Pulmonary artery endothelial cell (primary cell): ENCODE measurements at places on chromosomes 1 and 21. TPM values are rescaled to one million over a fixed set of nuclear protein-coding genes. Genes with fewer than 3 reads are reported as not detected.

GRCh38 chr1:3251099-3251806 is 182.2 kb downstream of the PRDM16 start:
- no peak for DNase-seq

ZNF593OS gene
- not detected in 2 replicates for total RNA-seq

DNA sequence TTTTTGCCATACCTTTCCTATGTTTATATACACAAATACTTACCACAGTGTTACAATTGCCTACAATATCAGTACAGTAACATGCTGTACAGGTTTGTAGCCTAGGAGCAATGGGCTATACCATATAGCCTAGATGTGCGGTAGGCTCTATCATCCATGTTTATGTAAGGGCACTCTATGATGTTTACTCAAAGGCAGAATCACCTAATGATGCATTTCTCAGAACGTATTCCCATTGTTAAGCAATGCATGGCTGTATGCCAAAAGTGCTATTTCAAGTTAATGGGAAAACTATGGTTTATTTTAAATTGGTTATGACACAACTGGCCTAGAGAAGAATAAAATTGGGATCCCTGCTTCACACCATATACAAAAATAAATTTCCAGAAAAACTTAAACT is 36.9 kb upstream of the DISP1 start:
- peak; percentile 33 for DNase-seq

SPRR5 gene
- not detected in 2 replicates for total RNA-seq

GRCh38 chr1:232477728-232478127 is 152.2 kb downstream of the SIPA1L2 start:
- no peak for DNase-seq

DNA sequence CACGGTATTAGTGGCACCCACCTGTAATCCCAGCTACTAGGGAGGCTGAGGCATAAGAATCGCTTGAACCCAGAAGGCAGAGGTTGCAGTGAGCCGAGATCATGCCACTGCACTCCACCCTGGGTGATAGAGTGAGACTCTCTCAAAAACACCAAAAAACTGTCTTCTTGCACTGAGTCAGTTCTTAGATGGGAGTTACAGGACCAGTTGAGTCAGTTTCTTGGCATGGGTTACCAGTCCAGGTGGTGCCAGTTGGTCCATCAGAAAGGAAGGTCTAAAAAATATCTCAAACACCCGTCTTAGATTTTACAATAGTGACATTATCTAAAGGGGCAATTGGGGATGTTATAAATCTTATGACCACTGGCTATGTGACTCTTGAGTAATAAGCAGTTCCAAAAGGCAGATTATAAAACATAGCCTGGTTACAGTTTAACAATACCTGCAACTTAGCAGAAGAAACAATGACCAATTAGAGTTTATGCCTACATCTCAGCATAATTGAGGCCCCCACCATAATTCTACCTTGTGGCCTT is 206.9 kb upstream of the FGGY start:
- no peak for DNase-seq

DNA sequence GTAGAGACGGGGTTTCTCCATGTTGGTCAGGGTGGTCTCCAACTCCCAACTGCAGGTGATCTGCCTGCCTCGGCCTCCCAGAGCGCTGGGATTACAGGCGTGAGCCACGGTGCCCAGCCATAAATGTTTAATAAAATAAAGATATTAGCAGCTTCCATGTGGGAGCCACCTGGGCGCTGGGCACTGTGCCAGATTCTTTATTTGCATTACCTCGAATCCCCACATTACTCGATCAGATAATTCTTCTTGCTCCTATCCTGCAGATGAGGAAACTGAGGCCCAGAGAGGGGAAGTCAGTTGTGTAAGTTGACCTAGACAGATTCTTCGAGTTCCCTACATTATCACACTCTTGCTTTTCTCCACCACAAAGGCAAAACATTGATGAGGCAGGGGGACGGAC is 24.9 kb upstream of the TENT5B start:
- no peak for DNase-seq

PCP4L1 gene
- total RNA-seq: not detected in 2 replicates

DENND2C gene
- 0.32 and 0.46 TPM in 2 replicates for total RNA-seq

- DNase-seq: no peak
Measured at GRCh38 chr1:168697356-168698126, 31.5 kb downstream of the DPT start.

CFAP107 gene
- total RNA-seq: not detected in 2 replicates

CHODL gene
- 0.07 TPM in 1 of 2 replicates, not detected in the other for total RNA-seq

DNA sequence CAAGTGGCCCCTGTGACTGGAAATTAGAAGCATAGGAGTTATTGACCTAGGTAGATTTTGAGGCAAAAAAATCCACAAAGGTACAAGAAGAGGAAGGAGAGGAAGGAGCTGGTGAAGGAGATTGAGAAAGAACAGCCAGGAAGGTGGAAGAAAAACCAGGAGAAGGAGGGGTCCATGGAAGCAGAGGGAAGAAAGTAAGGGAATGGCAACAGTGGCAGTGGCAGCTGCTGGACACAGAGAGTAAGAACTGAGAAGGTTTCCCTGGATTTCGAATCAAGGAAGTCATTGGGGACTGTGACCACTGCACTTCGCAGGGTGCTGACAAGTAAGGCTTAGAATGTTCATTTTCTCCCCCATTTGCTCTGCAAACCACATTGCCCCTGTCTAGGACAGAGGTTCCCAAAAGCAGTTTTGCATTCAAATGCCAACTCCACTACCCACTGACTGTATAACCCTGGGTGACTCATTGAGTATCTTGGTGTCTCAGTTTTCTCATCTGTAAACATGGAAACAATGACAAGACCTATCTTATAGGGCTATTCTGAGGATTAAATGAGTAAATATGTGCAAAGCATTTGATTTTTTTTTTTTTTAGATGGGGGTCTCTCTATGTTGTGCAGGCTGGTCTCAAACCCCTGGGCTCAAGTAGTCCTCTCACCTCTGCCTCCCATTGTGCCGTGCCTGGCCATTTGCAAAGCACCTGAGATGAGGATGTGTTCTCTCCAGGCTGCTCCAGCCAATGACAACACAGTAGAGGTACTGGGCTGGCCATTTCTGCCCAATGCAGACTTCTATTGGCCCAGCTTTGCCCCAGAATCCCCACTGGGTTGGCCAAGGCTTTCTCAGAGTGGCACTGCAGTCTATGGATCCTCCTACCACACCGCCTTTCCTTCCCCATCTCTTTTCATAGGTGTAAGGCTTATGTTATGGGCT is 9.3 kb upstream of the CAPN2 start:
- no peak for DNase-seq

PSMB2 gene
- 28.8 and 31.3 TPM in 2 replicates for total RNA-seq

GRCh38 chr21:42324896-42325295 is 9.7 kb upstream of the TFF3 start:
- DNase-seq: no peak

NRDC gene
- 70.2 and 75.1 TPM in 2 replicates for total RNA-seq

APCS gene
- total RNA-seq: not detected in 2 replicates

DNA sequence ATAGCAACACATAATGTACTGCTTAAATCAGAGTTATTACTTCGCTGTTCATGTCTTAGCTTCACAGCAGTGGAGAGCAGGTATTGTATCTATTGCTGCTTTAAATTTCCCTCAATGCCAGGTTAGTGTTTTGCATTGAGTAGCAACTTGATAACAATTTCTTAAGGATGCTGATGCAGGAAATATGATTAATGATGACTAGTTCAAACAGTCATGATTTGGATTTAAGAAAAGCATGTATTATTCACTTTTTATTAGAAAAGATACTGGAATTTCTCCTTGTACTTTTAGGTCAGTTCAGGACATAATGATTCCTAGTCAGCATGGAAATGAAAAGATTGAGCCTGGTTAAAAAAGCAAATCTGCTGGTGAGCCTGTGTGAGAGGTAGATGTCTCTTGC is 67.2 kb upstream of the ARHGAP29 start:
- DNase-seq: no peak

GRCh38 chr1:51734896-51735745 is 118.2 kb downstream of the OSBPL9 start:
- DNase-seq: no peak

DNA sequence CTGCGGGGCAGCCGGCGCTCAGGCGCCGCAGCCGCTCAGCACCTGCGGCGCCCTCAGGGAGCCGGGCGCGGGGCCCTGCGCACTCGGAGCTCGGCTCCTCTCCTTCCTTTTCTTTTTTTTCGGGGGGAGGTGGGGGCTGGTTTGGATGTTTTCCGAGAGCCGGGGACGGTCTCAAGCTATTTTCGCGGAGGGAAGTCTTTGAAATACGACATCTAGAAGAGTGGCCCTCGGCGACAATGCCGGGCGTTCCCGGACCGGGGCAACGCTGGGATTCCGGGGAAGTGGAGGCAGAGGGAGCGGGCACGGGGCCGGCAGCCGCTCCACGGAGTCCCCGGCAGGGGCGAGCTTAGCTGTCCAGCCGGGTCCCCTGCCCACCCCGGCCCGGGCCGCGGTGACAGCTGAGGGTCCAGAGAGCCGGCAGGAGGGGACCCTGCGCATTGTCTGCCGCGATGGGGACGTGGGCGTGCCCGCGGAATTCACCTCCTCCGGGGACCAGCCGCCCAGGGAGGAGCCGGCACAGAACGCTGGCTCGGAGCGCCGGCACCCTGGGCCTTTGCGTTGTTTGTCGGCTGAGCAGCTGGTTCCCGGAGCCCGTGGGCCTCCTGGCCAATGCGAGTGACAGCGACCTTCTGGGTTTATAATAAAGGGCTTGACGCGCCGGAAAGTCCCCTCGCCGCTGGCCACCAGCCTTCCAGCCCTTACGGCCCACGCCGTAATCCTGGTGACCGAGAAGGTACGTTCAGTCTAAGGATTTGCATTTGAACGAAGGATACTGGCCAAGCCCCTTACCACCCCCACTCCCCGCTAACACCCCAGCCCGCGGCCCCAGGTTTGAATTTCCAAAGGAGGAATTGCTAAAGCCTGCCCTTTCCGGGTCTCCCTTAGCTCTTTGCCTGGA is 582 bp downstream of the SLC37A1 start:
- no peak for DNase-seq

GLIS1 gene
- not detected in 2 replicates for total RNA-seq

DNA sequence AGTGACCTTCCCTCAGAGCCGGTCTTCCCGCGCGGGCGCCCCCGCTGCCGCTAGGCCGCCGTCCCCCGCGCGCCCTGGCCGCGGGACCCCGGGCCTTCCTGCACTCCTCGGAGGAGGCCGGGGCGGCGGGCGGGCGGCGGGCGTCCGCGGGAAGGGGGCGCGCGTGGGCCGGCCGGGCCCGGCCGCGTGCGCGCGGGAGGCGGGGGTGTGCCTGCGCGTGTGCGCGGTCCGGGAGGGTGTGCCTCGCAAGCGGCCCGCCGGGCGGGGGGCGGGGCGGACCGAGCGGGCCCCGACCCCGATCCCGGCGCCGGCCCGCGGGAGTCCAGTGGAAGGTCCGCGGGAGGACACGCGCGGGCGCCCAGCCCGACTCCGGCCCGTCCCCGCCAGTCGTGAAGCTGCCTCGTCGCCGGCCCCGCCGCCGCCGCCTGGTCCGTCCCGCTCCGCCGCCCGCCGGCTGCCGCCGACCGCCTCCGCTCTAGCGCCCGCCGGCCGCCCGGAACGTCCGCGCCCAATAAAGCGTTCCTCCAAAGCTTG is 438 bp downstream of the MRPS6 start:
- no peak for DNase-seq

DNA sequence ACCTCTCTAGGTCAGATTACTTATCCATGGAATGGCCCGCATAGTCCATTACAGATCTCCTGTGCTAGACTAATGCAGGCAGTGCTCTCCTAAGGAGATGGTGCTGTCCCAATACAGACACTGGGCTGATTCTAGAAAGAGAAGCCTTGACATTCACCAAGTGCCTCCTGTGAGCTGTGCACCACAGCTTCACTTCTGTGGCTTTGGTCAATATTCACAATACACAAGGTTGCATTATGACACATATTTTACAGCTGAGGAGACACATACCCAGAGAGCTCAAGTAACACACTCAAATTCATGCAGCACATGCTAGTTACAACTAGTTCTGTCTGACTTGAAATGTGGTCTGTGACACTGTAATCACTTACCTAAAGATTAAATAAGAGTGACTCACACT is 59.4 kb upstream of the LRRC8B start:
- no peak for DNase-seq

- DNase-seq: no peak
Measured at GRCh38 chr1:21232044-21232443, 55.3 kb upstream of the EIF4G3 start.

GRCh38 chr1:245234217-245235081 is 79.7 kb downstream of the KIF26B start:
- DNase-seq: no peak

GRCh38 chr1:25575191-25575590 is 31.8 kb downstream of the LDLRAP1 start:
- DNase-seq: no peak

GRCh38 chr1:174116042-174116441 is 43.3 kb upstream of the RABGAP1L start:
- DNase-seq: no peak
